ENCODE measurements at places on chromosomes 16 and 17. TPM values are rescaled to one million over a fixed set of nuclear protein-coding genes. Genes with fewer than 3 reads are reported as not detected.

DNA sequence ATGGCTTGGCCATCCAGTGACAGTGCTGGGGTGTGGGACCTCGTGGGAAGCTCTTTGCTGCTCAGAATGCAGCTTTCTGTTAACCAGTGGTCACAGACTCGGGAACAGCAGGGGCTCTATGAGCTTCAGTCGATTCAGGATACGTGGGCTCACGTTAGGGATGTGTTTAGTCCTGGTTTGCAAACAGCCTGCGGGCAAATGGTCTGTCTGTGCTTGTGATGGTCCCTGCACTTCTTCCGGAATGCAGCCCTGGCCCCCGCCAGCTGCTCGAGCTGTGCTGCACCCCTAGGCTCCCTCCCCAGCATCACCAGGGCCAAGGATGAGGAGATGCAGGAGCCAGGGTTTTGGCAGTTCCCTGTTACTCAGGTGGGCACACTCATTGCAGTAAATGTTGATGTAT is 172.8 kb upstream of the CHMP6 start:
- no peak for DNase-seq

GRCh38 chr17:37089956-37090355 is 141.2 kb downstream of the AATF start:
- peak; percentile 63 for DNase-seq

GRCh38 chr16:56824331-56824730 is 40.7 kb upstream of the SLC12A3 start:
- no peak for DNase-seq

- no peak for DNase-seq
These were observed 40.1 kb downstream of the SCNN1B start for GRCh38 chr16:23342083-23342640.

- peak; percentile 40 for DNase-seq
These were observed 45.2 kb upstream of the GSG1L start for GRCh38 chr16:28108590-28109247.

DNA sequence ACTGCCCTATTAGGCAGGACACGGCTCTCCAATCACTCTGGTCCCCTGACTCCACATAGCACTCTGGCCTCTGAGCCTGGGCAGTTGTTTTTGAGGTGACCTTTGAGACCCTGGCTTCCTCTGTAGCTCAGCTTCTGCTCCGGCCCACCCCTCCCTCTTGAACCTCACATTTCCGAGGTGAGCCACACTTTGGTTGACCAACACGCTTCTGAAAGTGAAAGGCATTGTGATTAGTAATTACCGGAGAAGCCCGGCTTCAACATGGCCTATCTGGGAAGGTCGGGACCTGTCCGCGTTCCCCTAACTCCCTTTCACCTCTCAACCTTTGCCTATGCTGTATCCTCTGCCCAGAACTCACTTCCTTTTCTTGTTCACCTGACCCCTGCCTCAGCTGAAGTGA is 10.3 kb upstream of the ITGAX start:
- no peak for DNase-seq

DNA sequence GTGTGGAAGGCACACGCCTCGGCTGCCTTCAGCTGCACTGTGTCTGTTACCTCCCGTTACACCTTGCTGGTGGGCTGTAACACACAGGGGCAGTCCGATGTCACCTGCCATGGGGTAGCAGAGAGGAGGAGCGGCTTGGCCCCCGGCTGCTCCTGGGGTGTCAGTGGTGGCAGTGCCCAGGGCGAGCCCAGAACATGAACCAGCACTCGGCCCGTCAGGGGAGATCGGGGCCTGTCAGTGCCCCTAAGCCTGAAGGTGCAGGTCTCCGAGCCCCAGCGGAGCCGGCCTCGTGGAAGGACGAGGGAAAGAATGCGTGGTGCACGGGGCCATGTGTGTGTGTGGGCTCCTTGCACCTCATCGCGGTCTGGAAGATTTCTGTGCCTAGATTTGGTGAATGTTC is 15.4 kb downstream of the RGS11 start:
- no peak for DNase-seq

- no peak for DNase-seq
These were observed 19.5 kb downstream of the CTU2 start for GRCh38 chr16:88725609-88726407.

- no peak for DNase-seq
These were observed 845 bp upstream of the NAT9 start for GRCh38 chr17:74776990-74777389.

GRCh38 chr17:45935710-45936509 is 41.6 kb downstream of the MAPT start:
- no peak for DNase-seq

GRCh38 chr17:57879437-57880085 is 29.7 kb upstream of the MRPS23 start:
- no peak for DNase-seq

- DNase-seq = no peak
These were observed 31.7 kb downstream of the MBTD1 start for GRCh38 chr17:51228161-51228560.

DNA sequence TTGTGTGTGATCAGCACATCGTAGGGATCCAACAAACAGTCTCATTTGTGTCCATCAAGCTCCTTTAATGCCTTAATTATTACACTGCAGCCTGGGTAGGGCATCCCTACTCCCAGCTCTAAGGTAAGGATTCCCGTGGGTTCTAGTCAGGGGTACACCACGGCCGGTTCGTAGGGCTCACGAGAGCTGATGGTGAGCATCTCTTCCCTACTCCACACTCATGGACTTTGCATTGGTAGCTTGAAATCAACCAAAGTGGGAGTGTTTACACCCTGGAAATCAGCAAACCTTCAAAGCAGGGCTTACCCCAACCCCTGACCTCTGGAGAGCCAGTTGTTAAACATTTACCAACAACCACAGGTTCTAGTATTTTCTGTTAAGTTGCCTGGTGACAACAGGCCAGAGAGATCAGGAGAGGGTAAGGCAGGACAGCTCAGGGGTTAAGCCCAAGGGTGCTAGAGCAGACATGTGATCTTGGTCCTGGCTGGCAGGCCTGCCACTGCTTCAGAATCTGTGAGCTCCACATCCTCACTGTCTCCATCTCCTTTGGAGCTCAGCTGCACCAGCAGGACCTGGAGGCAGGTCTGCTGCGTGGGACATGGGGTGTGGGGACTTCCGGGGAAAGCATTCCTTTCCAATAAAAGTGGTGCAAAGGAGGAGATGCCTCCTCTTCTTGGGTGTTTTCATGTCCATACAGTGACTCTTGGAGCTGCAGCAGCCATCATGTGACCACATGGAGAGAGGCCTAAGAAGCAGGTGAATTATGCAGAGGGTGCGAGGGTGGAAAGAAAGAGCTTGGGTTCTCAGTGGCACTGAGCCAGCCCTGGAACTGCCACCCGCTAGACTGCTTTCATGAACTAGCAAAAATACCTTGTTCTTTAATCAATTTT is 36.1 kb upstream of the ZCCHC14 start:
- DNase-seq = no peak

DNA sequence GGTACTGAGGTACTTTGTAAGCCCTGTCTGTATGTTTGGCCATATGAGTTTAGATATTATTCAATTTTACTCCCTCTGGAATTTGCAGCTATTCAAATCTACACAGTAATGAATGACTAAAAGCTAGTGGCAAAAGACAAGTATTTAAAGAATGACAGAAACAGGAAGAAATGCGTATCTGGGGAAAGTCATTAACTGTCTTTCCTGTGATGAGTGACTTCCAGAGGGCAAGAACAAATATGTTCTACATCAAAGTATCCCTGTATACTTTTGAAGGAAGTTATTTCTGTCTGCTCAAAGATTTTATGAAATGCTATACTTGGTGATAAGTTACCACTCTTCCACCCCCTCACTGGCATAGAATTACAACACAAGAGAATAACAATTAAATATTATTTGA is 489.3 kb upstream of the SOX9 start:
- DNase-seq = no peak

GRCh38 chr16:23061669-23062068 is 87.6 kb downstream of the USP31 start:
- DNase-seq = no peak

- peak; percentile 25 for DNase-seq
These were observed at the start of gene ITGB4 for GRCh38 chr17:75720656-75721462. ITGB4 (plus strand) TSS chr17:75721459; CDS start chr17:75724704, 3,245 bp downstream.

The GPRC5B gene
- total RNA-seq = 39.9 TPM

The SLC5A10 gene
- not detected for total RNA-seq

The TBC1D26 gene
- 0.31 TPM for total RNA-seq

The CIBAR2 gene
- not detected for total RNA-seq

The CCL1 gene
- total RNA-seq = not detected

The CTRB1 gene
- 0.75 TPM for total RNA-seq

The BCAR1 gene
- total RNA-seq = 33.4 TPM

The CCL8 gene
- total RNA-seq = 0.44 TPM

The CLEC18A gene
- total RNA-seq = 0.44 TPM

The GRAPL gene
- total RNA-seq = 1.1 TPM

The ALOX15B gene
- 0.31 TPM for total RNA-seq

Data from muscle of leg (tissue), 16 donors.